T-helper 17 cell (primary cell): ENCODE measurements at places on chromosomes 2 and 18.

DNA sequence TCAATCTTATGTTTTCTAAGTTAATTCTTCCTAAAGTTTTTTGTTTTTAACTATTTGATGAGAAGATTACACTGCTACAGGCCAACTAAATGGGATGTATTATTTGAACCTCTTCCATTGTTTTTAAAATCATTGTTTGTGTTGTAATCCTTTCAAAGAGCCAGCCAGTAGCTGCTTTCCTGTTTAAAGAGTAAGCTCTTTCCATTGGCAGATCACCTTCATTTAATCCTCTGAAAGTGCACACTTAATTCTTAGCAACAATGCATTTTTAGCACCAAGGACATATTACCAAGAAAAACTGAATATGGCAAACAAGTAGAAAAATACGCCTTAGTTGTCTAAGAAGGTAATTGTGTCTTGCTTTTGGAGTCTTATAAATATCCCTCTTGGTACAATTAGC is 54.0 kb downstream of the MEIS1 start:
- DNase-seq: no peak

GRCh38 chr2:45267062-45267792 is 258.0 kb upstream of the SIX2 start:
- DNase-seq: no peak

DNA sequence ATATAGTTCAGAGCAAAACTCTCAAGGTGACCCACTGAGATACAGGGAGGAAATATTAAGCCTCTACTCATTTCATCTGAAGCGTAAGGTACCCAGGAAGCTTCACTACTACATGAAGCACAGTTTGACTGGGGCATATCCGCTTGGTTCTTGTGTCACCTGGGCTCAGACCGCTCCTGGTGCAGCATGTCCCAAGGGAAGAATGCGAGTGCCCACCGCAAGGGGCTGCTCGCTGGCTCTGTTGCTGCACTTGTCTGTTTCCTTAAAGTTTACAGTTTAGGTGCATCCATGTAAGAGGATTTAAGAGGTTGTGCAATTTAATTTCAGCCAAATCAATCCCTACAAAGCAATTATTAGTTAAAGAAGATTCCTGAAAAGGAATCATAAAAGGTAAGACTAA is 507.8 kb downstream of the FBXO15 start:
- DNase-seq: no peak

DNA sequence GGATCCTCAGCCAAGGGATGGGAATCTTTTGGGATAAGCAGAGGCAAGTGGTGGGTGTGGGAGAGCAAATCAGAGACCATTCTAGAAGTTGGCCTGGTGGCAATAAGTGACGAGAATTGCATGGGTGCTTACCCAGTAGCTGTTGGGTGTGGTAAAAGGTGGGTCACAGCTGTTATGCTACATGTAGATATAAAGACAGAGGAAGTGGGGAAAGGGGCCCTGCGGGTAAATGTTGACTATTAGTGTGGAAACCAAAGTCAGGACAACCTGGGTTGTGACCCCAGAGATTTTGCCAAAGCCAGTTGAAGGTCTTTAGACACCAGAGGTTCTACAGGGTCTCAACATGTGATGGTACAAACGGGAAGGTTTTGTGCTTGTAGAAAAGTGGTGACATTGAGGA is 443.6 kb upstream of the HNRNPA3 start:
- no peak for DNase-seq

DNA sequence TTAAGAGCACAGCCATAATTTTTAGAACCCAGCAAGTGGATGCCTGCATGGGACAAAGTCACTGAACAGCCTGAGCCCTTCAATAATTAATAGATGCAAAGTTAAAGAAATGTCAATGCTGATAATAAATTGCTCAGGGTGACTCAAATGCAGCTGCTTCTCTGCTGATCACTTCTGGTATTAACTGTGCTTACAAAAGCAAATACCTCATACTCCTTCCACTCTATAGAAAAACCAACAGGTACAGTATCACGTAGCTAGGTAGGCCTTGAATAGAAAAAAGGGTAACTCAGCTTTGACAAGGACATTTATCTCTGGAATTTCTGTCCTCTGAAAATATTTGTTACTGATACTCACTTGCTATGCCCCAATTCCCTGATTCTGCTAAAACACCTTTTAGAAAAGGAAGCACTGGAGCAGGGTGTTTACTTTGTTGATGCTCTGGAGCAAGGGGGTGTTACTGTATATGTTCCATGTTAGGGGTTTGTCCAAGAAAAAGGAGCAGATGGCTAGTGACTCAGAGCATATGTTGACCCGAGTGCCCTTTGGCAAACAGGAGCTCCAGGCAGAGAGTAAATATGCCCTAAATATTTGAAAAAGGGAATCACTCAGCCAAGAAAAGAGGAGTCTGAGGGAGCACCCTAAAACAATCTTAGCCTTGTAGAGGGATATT is 59.1 kb upstream of the RTN4 start:
- DNase-seq: no peak

GRCh38 chr2:211748339-211748738 is 790.3 kb downstream of the ERBB4 start:
- DNase-seq: no peak

DNA sequence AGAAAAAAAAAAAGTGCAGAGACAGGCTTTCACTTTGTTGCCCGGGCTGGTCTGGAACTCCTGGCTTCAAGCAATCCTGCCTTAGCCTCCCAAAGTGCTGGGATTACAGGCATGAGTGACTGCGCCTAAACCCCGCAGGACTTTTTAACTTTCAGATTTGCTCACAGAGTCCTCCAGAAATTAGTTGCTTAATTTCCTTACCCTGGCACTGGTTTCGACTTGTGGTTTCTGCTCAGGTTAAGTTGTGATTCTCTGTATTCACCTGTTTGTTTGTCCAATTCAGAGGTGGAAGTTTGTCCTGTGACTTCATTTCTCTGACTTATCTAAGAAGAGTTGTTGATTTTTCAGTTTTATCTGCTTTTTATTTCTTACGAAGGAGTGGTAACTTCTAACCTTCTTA is 238.1 kb downstream of the TMEM182 start:
- no peak for DNase-seq

DNA sequence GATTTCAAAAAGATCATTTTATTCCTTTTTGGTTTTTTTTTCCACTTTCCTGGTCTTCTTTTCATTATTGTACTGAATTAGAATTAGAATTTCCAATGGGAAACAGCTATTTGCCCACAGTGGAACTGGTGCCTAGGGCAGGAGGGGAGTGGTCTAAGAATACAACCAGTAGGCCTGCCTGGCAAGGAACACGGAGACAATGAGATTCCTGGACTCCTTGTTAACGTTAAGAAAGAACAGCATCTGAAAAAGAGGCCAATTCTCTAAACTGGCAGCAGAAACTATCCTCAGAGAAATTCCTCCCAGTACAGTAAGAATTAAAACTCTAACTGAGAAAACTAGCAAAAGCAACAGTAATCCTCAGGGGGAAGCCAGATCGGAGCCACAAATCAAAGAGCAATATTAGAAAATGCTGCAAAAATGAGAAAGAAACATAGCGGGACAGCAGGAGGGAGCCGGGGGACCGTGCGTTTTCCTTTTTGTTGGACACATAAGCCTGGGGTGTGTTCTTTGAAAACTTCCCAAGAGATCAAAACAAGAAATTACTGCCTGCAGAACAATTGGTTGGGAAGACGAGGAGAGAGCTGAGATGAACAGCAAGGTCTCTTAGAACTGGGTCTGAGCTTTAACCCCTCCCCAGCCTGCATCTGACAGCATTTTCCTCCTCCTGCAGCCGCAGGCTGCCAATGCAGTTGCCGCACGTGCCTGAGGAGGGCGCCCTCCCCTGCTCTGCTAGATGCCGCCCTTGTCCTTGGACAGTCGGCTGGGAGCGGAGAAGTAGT is 776.0 kb downstream of the TSN start:
- no peak for DNase-seq

DNA sequence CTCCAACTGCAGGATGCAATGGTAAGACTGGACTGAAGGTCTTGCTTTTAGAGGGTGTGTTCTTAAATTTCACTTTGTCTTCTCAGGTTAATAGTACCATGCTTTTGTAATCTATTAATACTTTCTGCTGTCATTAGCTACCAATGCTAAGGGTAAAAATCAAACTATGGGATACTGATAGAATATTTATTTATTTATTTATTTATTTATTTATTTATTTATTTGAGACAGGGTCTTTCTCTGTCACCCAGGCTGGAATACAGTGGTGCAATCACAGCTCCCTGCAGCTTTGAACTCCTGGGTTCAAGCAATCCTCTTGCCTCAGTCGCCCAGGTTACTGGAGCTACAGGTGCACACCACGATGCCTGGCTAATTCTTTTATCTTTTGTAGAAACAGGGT is 152.1 kb downstream of the SPP2 start:
- DNase-seq: no peak

DNA sequence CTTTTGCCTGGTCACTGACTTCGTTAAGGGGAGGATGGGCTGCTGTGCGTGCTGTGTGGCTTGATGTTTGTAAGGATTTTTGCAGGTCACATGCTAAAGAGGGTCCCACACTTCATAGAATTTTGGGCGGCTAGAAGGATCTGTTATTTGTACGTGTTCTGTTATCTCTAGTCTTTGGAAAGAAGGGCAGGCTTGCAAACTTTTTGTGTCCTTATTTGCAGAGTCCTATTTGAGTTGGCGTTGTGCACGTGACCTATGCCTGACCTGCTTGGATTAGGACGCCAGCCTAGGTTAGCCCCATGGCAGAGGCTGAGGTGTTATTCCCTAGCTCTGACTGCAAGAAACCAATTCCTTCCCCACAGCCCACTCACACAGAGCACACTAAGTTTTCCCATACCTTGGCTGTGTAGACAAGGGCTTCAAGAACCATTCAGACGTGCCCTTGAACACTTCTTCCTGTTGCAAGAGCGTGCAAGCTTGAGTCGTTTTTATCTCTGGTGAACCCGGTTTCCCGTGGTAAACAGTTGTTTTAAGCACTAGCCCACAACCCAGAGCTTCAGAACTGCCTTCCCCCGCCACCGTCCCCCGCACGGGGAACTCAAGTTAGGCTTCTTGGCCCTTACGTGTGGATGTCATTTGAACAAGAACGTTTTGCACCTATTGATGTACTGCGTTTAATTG is 94.6 kb downstream of the LDLRAD4 start:
- DNase-seq: no peak
